ENCODE measurements at places on chromosomes 5 and 9.
A peak's percentile ranks its signal among the peaks of the same experiment; 100 is the strongest.

- no peak for DNase-seq
Measured at GRCh38 chr9:109401990-109402318, 81.1 kb upstream of the EPB41L4B start.

DNA sequence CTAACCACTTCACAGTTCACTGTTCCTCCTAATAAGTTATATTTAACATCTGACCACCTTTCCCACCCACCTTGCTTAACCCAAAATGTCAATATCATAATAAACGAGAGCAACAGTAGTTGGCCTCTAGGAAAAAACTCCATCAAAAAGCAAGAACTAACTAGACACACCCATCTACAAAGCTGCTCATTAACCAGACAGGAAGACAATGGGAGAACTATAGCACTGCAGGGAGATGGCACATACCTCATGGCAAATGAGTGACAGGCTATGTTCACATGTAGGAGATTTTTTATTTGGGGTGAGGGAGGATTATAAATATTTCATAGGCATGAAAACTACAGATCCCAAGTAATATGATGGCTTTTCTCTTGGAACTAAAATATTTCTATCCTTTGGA is 23.6 kb upstream of the CDK5RAP2 start:
- DNase-seq, result no peak

DNA sequence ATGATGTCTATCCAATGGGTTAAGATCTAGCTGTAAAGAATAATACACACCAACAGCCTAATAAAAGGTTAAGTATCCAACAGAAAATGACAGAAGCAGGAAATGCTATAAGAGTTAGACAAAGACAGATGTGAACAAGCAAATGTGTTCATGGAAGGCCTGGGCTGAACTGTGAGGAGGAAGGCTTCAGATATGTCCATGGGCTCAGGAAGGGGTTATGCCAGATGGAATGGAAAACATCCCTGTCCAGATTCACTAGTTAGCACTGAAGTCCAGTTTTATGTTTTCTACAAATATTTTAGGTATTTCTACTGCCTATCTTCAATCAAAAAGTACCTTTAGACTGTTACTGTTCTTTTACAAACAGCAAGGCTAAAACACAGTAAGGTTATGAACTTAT is 27.1 kb downstream of the ERAP1 start:
- no peak for DNase-seq

GRCh38 chr5:135033901-135034235 is at the start of gene PITX1:
TSS of gene PITX1 (minus strand) at chr5:135034228. CDS start at chr5:135033881, 347 bp downstream.
- no peak for DNase-seq

- DNase-seq, result no peak
Measured at GRCh38 chr5:148976569-148977381, 86.1 kb downstream of the SH3TC2 start.

- DNase-seq, result peak; percentile 49
Measured at GRCh38 chr5:44809215-44809955, 638 bp downstream of the MRPS30 start.

GRCh38 chr5:23026252-23027170 is 173.4 kb upstream of the CDH12 start:
- DNase-seq, result no peak

GRCh38 chr5:134085411-134085810 is 29.1 kb upstream of the TCF7 start:
- no peak for DNase-seq

DNA sequence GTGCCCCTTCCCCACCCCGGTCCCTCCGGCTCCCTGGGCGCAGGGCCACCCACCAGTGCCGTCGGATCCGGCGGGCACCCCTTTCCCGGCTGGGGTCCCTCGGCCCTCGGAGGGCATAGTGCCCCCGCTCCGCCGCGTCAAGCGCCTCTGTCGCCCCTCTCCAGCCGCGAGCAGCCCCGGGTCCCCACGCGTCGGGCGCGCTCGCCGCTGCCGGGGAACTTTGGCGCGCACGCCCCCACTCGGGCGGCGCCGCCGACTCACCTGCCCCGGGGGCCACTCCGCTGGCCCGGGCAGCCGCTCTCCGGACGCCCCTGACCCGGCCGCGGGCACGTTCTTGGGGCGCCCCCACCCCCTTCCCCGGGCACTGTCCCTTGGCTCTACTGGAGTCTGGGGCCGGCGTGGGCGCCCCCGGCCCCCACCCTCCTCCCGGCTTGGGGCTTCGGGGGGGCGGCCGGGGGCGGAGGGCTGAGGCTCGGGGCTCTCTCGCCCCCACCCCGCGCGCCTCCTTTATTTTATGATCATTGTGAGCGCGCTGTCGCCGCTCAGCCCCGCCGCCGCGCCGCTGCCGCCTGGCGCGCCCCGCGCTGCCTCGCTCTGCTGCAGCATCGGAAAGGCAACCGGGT is 1.1 kb upstream of the FAM78A start:
- peak; percentile 42 for DNase-seq

GRCh38 chr5:108634010-108634616 is 113.6 kb upstream of the FER start:
- no peak for DNase-seq

DNA sequence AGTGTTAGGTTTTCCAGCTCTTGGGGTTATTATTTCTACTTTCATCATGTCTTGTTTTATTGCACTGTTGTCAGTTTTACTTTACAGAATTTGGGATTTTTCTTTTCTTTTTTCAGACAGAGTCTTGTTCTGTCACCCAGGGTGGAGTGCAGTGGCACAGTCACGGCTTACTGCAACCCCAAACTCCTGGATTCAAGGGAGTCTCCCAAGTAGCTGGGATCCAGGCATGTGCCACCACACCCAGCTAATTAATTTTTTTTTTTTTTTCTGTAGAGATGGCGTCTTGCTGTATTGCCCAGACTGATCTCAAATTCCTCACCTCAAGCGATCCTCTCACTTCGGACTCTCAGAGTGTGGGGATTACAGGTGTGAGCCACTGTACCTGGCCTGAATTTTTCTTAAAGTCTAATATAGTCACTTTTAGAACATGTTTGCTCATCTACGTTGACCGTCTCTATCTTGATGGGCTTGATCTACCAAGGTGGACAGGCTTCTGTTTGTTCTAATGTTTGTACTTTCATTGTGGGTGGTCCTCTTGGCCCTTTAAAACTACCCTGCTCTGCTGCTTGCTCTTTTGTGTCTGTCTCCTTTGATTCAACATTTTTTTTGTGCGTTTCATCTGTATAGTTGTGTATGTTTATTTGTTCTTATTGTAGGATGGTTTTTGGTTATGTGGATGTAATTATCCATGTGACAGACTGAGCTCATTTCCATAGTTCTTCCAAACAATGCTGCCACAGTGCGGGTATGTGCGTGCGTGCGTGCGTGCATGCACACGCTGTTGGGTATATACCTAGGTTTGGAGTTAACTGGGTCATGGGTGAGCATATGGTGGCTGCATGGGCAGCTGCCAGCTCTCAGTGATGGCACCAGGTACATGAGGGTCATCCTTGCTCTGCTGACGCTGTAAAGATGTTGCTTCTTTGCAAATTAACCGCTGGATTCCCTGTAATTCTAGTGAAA is 18.1 kb downstream of the PRRC2B start:
- DNase-seq, result no peak

DNA sequence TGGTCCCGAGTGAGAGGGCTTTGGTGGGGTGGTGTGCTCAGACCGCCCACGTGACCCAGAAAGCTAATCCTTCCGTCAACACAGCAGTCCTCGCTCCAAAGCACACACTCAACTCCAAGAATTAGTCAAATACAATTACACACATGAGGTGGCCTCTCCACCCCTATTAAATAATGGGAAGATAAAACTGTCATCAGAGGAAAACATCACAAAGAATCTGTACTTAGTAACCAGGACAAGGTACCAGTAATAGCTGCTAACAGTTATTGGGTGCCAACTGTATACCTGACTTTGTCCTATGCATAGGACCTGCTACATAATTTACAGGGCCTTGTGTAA is 222.8 kb downstream of the HSPA4 start:
- no peak for DNase-seq

DNA sequence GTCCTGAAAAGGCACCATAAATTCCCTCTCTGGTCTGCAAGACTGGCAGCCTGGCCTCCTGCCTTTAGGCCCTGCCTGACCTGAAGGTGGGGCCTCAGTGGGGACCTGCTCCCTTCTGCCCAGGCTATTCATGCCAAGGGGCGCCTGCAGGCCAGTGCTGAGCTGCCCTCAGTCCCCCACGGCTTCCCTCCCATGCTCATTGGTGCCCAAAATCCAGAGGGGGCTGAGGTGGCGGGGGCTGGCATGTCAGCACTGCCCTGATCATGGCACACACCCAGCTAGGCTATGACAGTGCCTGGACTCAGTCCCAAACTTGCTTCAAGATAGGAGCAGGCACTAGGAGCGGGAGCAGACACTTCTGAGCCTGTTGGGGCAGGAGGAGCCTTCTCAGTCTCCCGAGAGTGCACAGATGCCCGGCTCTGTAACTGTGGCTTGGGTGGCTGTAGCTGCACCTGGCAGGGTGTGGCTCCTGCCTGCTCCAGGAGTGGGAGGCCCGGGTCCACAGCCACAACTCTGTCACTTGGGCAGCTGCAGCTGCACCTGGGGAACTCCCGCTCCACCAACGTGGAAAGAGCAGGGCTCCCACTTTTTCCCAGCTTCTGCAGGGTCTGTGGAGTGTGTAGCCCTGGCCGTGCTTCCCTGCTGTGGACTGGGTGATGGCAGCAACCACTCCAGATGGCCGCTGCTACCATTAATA is 49.0 kb downstream of the NDUFAF2 start:
- no peak for DNase-seq

- no peak for DNase-seq
Measured at GRCh38 chr5:150272531-150272930, 17.0 kb downstream of the CAMK2A start.

DNA sequence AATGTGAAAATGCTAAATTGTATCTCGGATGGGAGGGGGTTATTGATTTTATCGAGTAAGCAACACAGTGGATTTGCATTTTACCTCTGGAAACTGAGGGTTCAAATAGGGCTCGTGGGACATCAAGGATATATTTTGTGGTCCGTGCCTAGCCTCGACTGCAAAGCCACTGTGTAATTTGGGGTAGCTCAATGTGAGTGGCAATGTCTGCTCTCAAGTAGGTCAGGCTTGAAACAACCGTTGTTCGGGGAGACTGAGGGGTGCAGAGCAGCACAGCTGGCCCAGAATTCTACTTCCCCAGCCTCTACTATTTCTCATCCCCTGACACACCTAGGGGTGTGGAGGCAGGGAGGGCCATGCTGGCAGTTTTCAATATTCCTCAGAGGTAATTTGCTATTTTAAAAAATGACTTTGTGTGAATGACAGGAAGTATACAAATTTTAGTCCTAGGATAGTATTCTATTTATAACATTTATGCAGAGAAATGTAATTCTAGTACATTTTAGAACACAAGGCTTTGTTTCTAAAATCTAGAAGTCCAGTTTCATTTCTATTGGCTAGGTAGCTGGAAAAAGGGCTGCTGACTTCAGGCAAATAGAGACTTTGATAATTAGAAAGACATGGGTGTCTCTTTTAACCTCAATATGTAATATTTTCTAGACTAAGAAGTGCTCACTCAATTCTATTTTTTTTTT is 1.4 kb upstream of the DAB2 start:
- no peak for DNase-seq

- no peak for DNase-seq
Measured at GRCh38 chr9:77375956-77376532, 198.7 kb downstream of the VPS13A start.

DNA sequence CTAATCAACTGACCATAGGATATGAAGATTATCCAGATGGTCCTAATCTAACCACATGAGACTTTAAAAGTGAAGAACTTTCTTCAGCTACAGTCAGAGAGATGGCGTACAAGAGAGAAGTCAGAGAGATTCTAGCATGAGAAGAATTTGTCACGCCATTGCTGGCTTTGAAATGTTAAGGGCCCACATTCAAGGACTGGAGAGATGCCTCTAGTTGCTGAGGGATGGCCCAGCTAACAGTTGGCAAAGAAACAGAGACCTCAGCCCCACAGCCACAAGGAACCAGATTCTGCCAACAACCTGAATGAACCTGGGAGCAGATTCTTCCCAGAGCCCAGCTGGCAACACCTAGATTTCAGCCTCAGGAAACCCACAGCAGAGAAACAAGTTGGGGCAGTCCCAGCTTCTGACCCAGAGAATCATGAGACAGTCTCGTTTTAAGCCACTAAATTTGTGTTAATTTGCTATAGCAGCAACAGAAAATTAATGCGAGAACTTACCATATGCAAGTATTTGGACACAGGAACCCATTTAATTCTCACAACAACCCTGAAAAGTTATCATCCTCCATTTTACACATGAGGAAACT is 132.0 kb downstream of the MLLT3 start:
- DNase-seq, result no peak

- no peak for DNase-seq
Measured at GRCh38 chr5:170046241-170046640, 59.5 kb upstream of the FOXI1 start.

- DNase-seq, result peak; percentile 81
Measured at GRCh38 chr5:172697123-172698121, 56.4 kb downstream of the NEURL1B start.

DNA sequence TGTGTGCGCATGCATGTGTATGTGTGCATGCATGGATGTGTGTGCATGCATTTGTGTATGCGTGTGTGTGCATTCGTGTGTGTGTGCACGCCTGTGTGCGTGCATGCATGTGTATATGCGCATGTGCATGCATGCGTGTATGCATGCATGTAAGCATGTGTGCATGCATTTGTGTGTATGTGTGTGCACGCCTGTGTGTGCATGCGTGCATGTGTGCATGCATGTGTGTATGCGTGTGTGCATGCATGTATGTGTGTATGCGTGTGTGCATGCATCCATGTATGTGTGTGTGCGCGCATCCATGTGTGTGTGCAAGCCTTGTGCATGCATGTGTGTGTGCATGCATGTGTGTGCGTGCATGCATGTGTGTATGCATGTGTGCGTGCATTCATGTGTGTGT is 276.8 kb downstream of the PBX3 start:
- DNase-seq, result no peak

DNA sequence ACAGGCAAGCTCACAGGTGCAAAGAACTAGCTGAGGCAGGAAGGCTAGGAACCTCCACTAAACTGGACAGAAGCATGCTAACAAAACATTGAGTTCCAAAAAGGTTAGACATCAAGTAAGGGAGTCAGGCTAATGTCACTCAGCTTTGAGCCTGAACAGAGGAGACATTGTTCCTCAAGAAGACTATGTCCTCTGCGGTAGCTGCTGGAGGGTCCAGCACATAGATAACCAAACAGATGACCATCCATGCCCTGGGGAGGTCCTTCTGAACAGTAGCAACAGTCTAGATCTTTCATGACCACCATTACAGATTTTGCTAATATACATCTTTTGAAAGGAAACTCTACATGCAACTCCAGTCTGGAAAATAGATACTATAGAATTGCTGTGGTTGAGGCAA is 57.7 kb downstream of the CYSTM1 start:
- DNase-seq, result no peak

DNA sequence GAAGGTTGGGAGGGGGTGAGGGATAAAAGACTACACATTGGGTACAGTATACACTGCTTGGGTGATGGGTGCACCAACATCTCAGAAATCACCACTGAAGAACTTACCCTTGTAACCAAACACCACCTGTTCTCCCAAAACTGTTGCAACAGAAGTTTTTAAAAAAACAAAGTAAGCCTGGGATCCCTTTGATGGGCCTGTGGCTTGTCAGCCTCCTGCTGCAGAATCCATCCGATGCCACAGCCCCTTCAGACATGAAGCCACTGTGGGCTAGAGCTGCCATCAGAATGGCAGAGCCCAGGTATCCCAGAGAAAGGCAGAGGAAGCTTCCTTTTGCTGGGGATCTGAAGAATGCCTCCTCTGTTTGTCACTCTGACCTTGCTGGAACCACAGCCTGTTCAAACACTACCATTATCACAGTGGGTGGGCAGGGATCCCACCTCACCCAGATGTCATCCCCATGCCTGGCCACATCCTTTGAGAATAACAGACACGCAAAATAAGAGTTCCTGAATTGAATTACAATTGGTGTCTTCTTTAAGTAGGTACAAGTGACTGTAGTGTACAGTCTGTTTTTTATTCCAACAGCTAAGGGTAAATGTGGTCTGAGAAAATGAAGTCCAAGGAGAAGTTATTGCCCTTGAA is 78.1 kb upstream of the DIRAS2 start:
- DNase-seq, result no peak
